ENCODE measurements at places on chromosomes 4 and X. TPM values are rescaled to one million over a fixed set of nuclear protein-coding genes. Genes with fewer than 3 reads are reported as not detected.

The CTAG2 gene
- not detected for total RNA-seq

The XK gene
- under 0.01 TPM for total RNA-seq

The GAGE12F gene
- not detected for total RNA-seq

The TMEM129 gene
- total RNA-seq, result 47.3 TPM

The GSX2 gene
- not detected for total RNA-seq

The USP17L22 gene
- not detected for total RNA-seq

The MAGEA8 gene
- not detected for total RNA-seq

The CT55 gene
- total RNA-seq, result not detected

The MAP3K15 gene
- not detected for total RNA-seq

The MSMO1 gene
- total RNA-seq, result 24.6 TPM

The UGDH gene
- 68.3 TPM for total RNA-seq

The FHDC1 gene
- total RNA-seq, result 2.0 TPM

The PRRG3 gene
- 2.3 TPM for total RNA-seq

Data from breast epithelium (tissue), 4 donors.